ENCODE measurements at places on chromosomes 5 and 9.

DNA sequence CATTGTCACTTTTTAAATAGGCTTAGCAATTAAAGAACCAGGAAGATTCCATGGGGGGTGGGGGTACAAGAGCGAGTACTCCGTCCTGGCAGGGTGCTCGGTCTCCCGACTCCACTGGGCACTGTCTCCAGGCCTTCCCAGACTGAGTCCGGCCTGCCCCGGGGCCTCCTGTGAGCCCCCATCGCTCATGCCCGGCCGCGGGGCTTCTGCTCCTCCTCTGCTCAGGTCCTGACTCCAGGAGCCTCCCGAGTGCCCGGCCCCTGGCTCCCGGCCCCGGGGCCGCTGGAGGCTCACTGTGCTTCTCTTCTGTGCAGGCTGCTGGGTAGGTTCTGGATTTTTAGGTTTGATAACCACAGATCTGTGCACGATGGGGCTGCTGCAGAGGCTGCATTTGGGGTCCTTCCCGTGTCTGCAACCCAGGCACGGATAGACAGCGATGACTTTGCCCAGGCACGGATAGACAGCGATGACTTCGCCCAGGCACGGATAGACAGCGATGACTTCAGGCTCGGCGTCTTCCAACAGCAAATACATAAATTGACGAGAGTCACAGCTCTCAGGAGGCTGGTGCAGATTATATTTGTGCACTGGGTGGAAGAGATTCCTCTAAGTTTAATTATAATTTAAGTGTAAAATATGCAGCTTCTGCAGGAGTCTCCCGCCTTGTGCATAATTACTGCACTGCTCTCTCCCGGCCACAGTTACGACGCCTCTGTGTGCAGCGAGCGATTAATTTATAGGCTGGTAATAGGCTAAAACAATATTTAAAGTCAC, 74.8 kb upstream of the RXRA start:
- no peak for DNase-seq

GRCh38 chr9:133090187-133090586, 28.4 kb downstream of the CEL start:
- DNase-seq, result no peak

- no peak for DNase-seq
Observed at GRCh38 chr5:134649163-134649835, 714 bp downstream of the SEC24A start.

- no peak for DNase-seq
Observed at GRCh38 chr9:70581955-70582350, 167.5 kb upstream of the KLF9 start.

- DNase-seq, result no peak
Observed at GRCh38 chr9:38178237-38178636, 109.2 kb upstream of the SHB start.
